ENCODE measurements at places on chromosomes 5 and 9.

- no peak for DNase-seq
Measured at GRCh38 chr9:136289651-136290507, 14.0 kb downstream of the CCDC187 start.

DNA sequence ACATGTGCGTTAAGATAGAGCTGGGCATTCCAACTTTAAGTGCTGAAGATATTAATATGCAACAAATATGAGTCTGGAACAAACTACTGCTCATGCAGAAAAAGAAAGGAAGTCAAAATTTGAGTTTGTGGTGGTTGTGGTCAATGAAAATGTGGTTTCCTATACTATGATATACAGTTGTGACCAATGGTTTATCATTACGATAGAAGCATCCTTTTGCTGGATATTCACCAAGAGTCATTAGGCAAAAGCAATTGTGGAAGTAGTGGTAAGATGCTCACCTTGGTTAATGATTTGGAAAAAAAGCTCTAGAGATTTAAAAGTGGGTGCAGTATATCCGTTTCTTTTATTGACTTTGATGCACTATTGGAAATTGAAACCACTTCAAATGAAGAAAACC lies 1007.0 kb downstream of the NR2F1-AS1 start:
- DNase-seq: no peak

GRCh38 chr9:114804505-114804904 lies 1.3 kb downstream of the TNFSF15 start:
- no peak for DNase-seq

DNA sequence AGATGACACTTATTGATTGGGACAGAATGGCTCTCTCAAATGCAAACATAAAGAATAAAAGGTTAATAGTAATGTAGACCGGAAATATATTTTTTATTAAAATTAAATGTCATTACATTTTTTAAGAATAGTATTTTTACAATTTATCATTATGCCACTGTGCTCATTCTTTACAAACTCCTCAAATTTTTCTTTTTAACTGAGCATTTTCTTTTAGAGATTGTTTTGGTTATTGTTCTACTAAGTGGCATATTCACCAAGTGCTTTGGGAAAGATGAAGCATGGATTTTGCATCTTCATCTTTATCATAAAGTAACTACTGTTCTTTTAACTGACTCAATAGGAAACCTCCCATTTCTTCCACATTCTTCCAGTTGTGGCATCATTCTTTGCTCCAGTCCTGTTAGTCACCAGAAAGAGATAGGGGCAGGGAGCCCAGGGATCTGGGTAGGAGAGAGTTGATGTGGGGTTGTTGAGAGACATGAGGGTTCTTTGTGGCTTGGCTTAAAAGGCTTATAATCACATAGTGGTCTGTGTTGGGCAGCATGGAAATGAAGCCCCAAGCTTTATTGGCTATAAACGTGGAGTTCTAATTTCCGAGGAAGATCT lies 69.8 kb downstream of the SYK start:
- DNase-seq: no peak
